ENCODE measurements at places on chromosomes 1 and 21.
A peak's percentile ranks its signal among the peaks of the same experiment; 100 is the strongest.

DNA sequence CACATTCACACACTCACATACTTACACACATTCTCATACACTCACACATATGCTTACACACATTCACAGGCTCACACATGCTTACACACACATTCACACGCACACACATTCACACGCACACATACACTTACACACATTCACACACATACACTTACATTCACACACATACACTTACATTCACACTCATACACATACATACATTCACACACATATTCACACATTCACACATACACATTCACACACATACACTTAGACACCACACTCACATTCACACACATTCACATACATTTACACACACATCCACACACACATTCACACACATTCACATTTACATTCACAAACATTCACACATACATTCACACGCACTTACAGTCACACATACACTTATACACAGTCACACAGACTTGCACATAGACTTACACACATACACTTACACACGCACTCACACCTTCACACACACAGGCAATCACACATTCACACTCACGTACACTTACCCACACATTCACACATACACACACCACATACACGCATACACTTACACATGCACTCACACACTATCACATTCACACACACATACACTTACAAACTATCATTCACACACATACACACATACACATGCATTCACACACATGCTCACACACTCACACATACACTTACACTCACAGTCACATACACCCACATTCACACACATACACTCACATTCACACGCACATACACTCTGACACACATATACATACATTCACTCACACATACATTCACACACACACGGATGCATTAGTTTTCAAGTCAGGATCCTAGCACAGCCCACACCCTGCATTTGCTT, 16.8 kb downstream of the PDE9A start:
- no peak for DNase-seq

DNA sequence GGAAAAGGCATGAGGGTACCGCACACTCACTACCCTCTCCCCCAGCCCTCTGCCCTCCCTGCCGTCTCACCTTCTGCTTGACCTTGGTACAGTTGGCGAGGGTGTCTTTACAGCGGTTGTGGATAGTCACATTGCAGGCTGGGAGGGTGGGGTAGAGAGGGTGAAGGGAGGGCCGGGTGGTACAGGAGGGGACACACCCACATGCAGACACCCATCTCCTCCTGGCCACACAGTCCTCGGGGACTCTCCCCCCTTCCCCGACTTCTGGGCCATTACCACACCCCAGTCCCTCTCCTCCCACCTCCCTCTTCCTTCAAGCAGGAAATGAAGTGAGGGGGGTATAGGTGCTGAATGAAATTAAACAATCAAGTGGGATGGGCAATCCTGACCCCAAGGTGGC, 11.6 kb downstream of the ARHGEF2 start:
- no peak for DNase-seq

- peak; percentile 58 for DNase-seq
These were observed 971 bp upstream of the GNG4 start for GRCh38 chr1:235650341-235651169.

DNA sequence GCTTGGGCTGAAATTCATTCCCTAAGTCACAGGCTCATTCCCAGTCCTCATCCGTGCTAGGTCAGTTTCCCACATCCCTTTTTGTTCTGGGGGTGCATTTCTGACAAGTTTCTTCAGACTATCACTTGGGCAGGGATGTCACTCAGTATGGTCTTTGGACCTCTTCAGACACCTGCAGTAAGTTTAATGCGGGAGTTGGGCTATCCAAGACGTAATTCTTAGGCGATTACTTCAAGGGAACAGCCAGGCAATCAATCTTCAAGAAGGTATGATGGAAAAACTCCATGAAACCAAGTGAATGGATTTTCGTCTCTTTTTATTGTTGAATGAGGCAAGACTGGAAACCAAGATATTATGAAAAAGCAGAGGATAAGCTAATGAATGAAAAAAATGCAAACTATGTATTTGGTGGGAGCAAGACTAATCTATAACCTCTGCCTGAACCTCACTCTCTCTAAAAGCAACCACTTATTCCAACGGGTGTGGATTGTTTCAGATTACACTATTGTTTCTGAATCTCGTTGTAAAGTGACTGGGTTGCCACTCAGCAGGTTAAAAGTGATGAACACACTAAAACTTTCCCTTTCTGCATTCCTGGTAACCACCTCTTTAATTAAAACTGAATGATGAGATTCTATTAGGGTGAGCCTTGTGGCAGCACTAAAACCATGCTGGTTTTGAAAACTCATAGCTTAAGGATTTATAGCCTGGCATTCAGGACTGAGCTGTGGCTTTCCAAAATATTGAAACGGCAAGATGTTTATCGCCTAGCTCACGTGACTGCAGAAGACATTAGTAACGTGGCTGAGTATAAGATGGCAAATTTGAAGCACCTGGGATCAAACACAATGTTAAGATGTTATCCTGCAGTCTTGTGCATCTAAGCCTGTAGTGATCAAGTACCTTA, 1.1 kb downstream of the RASAL2 start:
- no peak for DNase-seq

GRCh38 chr1:66069976-66070876, 277.5 kb downstream of the PDE4B start:
- DNase-seq = no peak

GRCh38 chr1:90964444-90965035, 57.3 kb downstream of the ZNF644 start:
- no peak for DNase-seq

DNA sequence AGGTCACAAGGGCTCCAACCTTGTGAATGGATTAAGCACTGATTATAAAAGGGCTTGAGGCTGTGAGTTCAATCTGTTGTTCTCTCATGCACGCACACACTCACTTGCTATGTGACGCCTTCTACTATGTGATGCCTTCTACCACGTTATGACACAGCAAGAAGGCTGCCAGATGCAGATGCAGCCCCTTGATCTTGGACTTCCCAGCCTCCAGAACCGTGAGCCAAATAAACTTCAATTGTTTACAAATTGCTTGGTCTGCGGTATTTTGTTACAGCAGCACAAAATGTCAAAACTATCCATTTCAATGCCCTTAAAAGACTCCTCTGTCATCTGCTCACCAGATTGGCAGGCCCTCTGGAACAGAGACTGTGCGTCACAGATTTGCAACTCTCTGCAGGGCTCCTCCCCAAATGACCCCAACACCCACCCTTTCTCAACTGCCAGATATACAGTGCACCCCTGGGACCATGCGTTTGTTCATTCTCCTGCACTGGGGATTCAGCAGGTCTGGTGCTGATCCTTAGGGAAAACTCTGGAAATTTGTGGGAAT, 47.8 kb upstream of the KANK4 start:
- no peak for DNase-seq
